NB4 (cell line): ENCODE measurements at places on chromosomes 7 and 10.

- DNase-seq = no peak
Measured at GRCh38 chr10:20380401-20380800, 516.7 kb downstream of the NEBL start.

- peak; percentile 45 for DNase-seq
Measured at GRCh38 chr10:62760401-62760800, 44.1 kb upstream of the ADO start.

DNA sequence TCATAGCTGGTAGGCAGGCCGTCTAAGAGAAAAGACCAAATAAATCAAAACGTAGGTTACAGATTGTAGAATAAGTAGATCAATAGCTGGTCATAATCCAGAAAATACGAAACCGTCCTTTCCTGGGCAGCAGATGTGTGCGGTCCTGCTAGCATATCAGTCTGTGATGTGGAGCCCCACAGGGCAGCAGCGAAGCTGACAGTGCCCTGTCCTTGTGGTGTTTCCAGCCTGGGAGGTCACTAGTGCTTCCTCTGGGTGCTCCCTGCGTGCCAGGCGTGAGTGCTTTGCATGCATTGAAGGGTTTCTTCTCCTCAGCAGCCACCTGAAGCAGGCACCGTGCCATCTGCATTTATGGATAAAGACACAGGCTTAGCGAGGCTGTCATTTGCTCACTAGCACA is 41.7 kb downstream of the IL15RA start:
- DNase-seq = no peak

DNA sequence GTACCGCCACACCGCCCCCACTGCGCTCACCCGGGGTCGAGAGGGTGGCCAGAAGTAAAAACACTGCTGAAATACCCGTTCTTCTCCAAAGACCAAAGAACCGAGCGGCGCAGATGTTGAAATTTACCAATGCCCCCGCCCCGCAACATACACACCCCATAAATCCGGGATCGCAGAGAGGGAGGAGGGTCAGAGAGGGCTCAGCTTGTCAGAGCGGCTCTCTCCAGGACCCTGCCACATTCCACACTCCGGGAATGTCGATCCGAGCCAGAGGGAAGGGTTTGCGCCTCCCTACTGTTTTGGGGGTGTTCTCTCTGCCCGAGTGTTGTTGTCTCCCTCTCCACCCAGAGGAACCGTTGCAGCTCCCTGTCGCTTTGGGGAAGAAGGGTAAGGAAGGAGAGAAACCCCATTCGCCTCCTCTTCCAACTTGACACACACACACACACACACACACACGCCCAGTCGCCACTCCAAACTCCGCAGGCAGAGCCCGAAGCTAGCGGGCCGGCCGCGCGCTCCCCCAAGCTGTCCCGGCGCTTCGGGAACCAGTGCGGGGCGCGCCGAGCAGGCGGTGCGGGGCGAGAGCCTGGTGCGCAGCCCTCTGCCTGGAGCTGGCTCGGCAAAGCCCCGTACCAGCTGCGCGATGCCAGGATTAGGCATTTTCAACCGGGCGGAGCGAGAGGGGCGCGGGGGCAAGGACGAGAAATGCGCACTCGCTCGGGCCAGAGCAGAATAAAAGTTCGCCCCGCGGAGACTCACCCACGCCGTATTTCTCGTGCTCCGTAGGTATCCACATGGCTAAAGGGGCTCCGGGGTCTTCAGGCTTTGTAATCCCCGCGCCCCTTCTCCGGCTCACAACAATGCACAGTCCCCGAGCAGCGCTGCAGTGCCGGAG is 609 bp downstream of the DOCK4 start:
- peak; percentile 71 for DNase-seq

DNA sequence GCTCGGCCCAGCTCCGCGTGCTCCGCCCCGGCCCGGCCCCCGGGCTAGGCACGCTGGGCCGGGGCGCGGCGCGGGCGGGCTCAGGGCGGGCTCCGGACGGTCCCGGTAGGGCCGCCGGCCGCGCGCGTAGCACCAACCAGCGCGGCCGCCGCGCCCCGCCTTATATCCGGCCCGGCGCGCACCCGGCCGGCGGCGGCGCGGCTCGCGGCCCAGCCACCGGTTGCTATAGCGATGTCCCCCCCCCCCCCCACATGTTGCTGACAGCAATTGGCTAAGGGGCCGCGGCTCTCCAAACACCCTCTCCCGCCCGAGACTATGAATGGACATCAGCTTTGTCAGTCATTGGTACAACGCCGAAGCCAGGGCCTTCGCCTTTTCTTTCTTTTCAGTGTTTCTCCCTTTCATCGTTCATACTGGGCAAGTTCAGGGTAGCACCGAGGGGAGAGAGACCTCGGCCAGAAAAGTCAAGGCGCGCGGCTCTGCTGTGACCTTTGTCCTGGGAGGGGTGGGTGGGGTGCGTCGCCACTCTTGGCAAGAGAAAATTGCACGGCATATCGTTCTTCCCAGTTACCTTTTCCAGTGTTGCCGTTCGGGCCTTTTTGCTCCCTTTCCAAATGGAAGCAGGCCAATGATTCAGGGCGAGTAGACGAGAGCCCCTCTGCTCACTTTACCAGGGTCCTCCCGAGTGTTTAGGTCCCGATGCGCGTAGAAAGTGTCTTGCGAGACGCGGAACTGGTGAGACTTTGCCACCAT is 354.2 kb downstream of the DNAJB6 start:
- DNase-seq = peak; percentile 91

GRCh38 chr7:4261601-4261960 is 420.5 kb upstream of the FOXK1 start:
- no peak for DNase-seq

GRCh38 chr7:25091176-25091575 is 33.9 kb downstream of the CYCS start:
- DNase-seq = no peak

GRCh38 chr10:94423627-94424026 is 21.3 kb downstream of the TBC1D12 start:
- DNase-seq = no peak

DNA sequence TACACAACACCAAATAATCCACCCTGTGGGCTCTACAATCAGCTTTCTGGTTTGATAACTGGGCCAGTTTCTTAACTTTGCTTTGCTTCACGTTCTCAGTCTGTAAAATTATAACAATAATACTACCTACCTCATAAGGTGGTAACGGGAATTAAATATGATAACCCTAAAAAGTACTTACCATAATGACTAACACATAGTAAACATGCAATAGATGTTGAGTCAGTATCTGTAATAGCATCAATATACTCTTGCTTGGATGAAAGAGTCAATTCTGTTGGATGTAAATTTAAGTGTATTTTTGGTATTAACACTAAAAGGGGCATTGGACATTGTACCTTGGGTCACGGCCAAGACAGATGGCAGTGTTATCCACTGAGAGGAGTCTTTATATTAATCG is 160.5 kb downstream of the FOXP2 start:
- no peak for DNase-seq

- DNase-seq = peak; percentile 77
Measured at GRCh38 chr7:46932676-46933424, 649.1 kb downstream of the TNS3 start.

GRCh38 chr10:97631098-97631497 is 2.2 kb downstream of the MORN4 start:
- no peak for DNase-seq

- no peak for DNase-seq
Measured at GRCh38 chr10:75283078-75283670, 47.4 kb upstream of the COMTD1 start.

- no peak for DNase-seq
Measured at GRCh38 chr7:45524445-45524844, 49.7 kb upstream of the ADCY1 start.

DNA sequence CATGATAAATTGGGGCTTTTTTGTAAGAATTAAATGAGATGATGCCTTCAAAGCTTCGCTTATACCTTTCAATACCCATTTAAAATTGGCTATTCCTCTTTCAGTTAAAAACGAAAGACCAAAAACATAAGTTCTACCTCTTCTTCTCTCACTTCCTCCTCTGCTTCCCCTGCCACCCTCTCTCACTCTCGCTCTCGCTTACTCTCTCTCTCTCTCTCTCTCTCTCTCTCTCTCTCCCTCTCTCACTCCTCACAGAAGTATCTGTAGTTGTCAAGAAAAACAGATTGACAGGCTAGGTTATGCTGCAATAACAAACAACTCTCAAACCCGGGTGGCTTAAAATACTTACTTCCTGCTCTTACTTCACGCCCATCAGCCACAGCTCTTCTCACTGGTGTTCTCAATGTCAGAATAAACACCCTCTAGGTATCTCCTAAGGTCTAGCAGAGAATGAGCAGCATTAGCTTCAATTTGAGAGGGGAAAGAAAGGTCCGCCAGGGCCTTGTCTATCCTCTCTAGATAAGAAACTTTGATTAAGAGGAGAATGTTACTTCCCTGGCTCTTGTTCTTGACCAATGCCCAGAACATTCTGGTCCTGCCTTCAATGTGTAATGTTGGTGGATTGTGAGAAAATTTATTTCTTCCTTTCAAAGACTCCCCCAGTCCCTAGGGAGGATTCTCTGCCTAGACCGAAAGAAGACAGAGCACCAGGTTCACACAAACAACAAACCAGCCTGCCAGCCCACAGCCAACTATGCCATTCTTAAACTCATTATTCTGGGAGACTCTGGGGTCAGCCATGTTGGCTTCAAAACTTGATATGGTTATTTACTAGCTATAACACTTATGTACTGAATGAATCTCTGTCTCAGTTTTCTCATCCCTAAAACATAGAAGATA is 1028.7 kb downstream of the XPNPEP1 start:
- DNase-seq = no peak

GRCh38 chr7:11758627-11759111 is 73.3 kb downstream of the THSD7A start:
- DNase-seq = no peak

DNA sequence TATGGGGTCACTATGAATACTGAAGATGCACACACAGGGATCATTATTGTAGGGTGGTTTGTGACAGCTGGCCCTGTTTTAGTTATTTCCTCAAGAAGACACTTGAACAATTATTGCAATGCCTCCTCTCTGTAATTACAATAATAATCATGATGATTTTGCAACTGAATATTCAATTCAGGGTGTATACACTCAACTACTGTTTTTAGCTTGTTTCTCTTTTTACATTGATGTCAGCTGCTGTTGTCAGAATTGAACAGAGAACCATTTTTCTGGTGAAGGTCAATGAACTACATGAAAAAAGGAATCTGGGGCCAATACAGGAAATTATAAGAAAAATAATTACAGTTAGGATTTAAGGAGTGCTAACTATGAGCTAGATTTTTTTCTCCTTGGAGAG is 28.6 kb upstream of the MKLN1 start:
- no peak for DNase-seq

- no peak for DNase-seq
Measured at GRCh38 chr10:79406683-79407422, 38.6 kb downstream of the ZCCHC24 start.

- DNase-seq = no peak
Measured at GRCh38 chr7:30842542-30843451, 68.9 kb upstream of the AQP1 start.

DNA sequence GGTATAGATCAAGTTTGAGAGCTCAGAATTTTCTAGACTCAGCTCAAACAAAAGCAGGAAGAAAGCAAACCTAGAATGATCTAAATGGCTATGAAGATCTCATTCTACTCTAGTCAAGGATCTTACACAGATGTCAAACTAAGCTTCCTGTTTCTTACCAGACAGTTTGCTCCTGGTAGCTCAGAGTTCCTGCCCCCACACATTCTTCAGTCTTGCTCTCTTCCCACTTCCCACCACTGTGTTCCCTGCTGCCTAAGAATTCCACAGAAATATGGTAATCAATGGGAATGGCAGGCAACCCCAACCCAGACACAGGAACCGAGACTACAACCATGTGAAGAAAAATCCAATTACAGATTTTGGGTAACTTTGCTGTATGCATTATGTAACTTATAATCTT is 133.4 kb upstream of the PTN start:
- DNase-seq = no peak

GRCh38 chr7:30135301-30136116 is 723 bp downstream of the MTURN start:
- DNase-seq = peak; percentile 55

- DNase-seq = peak; percentile 2
Measured at GRCh38 chr7:68980011-68980410, 618.3 kb upstream of the AUTS2 start.

DNA sequence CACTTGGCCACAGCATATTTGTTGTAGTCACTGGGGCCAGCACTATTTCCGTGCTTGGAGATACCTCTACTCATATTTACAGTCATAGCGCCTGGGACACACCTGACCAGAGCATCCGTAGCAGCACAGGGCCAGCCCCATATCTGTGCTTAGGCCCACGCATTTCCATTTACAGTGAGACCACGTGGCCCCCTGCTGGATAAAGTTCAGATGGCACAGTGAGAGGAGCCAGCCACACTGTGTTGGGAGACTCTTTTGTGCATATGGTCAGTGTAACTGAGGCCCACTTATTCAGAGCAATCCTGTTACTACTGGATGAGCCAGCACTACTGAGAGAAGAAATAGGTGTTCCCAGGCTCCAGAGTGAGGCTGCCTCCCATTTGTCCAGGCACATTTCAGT is 455.3 kb downstream of the REEP3 start:
- peak; percentile 64 for DNase-seq

- DNase-seq = peak; percentile 43
Measured at GRCh38 chr10:123945325-123945920, 53.8 kb upstream of the CPXM2 start.

- DNase-seq = no peak
Measured at GRCh38 chr7:80027611-80028173, 106.9 kb upstream of the GNAI1 start.

- DNase-seq = no peak
Measured at GRCh38 chr10:1968257-1969033, 231.1 kb upstream of the ADARB2 start.

DNA sequence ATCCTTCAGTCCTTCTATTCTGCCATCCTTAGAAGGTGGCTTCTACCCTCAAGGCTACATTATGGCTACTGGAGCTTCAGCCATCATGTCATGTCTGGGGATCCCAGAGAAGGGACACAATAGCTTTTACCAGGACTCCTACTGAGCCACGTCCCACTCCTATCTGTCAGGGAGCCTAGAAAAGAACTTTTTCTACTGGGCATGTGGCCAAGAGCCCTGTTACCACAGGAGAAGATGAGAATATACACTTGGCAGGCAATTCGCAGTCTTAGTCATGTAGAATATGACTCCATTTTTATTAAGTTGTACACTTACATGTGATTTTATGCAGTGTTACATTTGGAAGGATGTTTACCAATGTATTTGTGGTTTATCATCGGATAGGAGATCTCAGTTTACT is 64.6 kb upstream of the KCNMA1 start:
- no peak for DNase-seq

GRCh38 chr7:42170724-42171123 is 66.3 kb downstream of the GLI3 start:
- no peak for DNase-seq

DNA sequence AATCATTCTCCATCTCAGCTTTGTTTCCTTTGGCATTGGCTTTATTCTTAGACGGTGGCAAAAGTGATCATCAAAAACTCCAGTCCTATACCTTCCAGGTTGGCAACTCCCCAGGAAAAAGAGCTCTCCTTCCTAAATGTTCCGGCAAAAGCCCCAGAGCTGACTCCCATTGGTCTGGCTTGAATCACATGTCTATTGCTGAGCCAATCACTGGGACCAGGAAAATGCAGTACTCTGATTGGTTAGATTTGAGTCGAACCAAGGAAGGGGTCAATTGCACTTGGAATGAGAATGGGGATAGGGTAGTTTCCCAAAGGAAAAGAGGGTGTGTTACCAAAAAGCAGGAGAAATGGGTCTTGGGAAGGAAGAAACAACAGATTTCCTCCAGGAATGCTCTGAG is 22.3 kb downstream of the LEP start:
- no peak for DNase-seq
